ENCODE measurements at places on chromosomes 6 and 20. TPM values are rescaled to one million over a fixed set of nuclear protein-coding genes. Genes with fewer than 3 reads are reported as not detected.

The ARMC2 gene
- total RNA-seq, result 2.0 TPM

The SAMD10 gene
- 0.05 TPM for total RNA-seq

The BTBD3 gene
- total RNA-seq, result 16.9 TPM

The CARMIL1 gene
- 7.8 TPM for total RNA-seq

The BPI gene
- total RNA-seq, result not detected

The MAVS gene
- total RNA-seq, result 18.4 TPM

The TMEM151B gene
- 0.16 TPM for total RNA-seq

The PTGIS gene
- total RNA-seq, result 0.02 TPM

Data from A549 treated with AZD2906 at 1 μM for 4 hours (cell line).